CD4-positive, alpha-beta T cell treated with Interleukin-21 for 1 hour (primary cell): ENCODE measurements at places on chromosomes 7 and 10.
A peak's percentile ranks its signal among the peaks of the same experiment; 100 is the strongest.

DNA sequence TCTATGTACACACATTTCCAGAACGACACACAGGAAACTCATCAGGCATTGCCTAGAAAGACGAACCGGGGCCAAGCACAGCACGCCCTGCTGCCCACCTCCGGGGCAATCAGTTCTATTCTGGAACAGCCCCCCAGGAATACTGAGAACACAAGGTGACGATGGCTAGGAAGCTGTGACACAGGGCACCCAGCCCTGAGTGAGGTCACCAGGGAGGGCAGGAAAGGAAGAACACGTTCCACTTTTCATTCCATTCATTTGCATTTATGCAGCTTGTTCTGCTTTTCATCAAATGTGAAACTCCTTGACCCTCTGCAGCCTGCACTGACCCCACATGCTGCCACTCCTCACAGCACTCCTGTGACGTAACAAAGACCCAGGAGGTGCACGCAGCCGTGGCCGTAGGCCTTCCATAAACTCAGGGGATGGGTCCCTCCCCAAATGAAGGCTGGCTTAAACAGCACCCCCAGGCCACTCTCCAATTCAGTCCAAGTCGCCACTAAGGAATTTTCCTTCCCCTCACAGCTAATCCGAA is 28.9 kb downstream of the MAD1L1 start:
- no peak for DNase-seq

GRCh38 chr10:78551184-78552005 is 517.4 kb upstream of the ZMIZ1 start:
- DNase-seq: no peak

DNA sequence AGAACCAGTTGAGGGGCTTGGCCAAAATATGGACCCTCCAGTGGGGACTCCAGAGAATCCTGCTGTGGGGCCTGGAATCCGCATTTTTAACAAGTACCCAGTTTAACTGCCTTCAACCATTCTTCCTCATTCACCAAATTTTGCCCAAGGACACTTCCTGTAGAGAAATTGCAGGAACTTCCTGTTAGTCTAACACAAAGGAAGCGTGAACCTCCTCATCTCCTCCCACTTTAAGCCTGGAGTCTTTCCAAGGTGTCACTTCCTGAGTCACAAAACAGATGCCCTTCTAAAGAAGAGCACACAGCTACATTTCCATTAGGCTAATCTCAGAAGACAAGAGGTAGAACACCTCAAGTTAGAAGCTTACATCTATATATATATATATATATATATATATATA is 188.4 kb downstream of the PPP1R17 start:
- no peak for DNase-seq

DNA sequence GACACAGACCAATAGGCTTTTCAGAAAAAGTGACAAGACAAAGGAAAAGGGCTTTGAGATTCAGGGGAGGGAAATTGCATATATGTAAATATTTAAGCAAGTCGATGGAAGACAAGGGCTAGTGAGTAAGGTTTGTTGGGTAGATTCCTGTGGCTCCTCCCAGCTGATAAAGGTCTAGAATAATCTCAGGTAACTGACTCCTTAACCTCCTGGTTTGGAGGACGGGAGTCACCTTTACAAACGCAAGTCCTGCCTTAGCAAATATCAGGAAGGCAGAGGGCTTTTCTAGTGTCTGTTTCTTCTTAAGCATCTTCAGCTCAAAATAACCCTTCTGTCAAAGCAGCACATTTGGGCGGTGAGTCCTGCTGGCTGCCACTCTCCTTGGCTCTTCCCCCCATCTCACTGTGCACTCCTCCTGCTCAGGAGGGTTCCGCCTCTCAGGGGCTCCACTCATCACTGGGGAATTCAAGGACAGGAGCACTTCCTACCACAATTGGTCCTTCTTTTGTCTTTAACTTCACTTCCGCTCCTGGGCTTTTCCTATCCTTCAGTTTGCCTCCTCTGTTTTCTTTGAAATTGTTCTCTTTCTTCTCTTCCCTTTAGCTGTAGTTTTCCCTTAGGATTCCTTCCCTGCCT is 496.3 kb upstream of the KLF6 start:
- no peak for DNase-seq

DNA sequence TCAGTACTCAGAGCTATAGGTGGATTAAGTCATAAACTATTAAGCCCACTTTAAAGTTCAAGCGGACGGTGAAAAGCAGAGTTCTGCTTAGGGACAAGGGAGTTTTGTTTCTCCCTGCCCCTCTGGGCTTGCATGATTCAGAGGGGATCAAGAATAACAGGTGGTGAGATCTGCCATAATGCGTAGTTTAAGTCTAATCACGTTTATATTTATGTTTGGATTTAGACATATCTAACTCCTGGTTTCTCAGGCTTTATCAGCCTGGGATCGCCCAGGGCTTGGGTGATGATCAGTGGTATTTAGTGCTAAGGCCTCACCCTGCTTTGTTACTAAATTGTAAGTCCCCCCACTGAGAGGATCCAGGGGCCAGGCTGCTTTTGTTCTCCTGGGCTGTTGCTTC is 335.4 kb upstream of the NRP1 start:
- DNase-seq: no peak

DNA sequence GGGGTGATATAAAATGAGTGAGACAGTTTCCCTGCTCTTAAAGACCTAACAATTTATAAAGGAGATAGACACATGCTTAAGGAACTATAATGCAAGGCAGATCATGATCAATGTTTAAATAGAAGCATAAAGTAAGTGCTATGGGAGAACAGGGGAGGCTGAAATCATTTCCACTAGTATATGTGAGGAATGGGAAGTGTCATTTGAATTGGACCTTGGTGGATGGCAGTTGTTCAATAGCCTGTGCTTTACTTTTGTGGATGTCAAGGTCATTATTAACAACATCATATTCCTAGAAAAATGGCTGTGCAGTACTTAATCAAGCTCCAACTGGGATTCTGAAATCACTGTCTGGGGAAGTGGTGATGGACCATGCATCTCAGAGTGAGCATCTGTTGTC is 14.7 kb downstream of the NPY start:
- DNase-seq: no peak

- peak; percentile 61 for DNase-seq
Measured at GRCh38 chr7:129225206-129225930, 538 bp downstream of the AHCYL2 start.

DNA sequence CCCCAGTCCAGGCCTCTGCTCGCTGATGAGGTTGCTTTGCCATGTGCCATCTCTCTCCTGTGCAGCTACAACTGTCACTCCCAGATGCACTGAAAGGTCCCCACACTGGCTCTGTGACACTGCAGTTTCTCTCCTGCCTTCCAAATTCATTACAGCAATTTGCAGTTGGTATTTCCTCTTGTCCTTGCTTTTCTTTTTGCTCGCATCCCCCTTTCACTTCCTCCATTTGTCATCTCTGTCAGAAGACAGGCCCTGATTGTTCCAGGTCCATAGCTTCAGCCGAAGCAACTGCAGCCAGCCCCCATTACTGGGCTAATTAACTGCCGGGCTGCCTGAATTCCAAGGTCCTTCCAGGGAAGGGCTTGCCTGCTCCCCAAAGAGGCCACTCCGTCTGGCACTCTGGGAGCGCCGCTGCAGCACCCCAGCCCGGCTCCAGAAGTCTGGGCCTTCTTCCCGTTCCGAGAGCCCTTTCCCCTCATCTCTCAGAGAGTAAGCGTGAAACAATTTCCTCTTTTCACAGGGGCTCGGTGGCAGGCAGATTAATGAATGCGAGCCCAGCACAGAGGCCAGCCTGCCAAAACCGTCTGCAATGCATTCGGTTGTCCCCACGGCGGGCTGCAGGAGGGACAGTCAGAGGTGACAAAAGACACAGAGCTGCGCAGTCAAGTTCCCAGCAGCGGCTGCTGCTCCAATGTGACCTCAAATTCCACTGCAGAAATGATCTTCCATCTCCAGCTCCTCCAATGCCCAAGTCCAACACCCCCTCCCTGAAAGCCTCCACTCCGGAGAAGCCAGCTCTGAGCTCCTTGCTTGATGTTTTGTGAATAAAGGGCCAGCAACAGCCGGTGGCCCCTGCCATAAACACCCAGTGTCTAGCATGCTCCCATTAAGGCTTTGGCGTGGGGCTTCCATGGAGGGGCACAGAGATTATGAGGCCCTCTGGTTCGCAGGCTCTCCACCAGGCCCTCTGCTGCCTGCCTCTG is 279.4 kb upstream of the HABP2 start:
- no peak for DNase-seq

GRCh38 chr7:18552943-18553604 is 57.5 kb downstream of the HDAC9 start:
- DNase-seq: no peak

- DNase-seq: no peak
Measured at GRCh38 chr7:91264924-91265681, 870 bp downstream of the FZD1 start.

DNA sequence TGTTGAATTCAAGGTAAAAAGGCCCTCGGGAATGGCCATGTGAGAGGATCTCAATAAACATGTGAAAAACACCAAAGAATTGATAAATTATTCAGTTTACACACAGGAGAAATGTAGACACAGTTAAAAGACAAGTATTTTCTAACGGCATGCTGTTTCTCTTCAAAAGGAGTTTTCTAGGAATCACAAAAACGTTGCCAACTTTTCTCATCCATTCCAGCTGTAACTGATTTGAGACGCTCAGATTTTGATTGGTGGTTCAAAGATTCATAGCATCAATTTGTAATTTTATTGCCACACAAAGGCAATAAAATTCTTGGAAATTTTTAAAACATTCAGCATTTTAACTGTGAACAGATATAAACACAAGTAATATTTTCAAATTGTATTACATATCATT is 384.9 kb upstream of the PFKP start:
- no peak for DNase-seq

GRCh38 chr7:95398155-95398940 is 2.2 kb upstream of the PON3 start:
- DNase-seq: no peak

- peak; percentile 46 for DNase-seq
Measured at GRCh38 chr10:95864906-95865813, 42.6 kb upstream of the CC2D2B start.
